ENCODE measurements at places on chromosomes 13 and 19.

- DNase-seq = no peak
These were observed 4.1 kb downstream of the UBXN6 start for GRCh38 chr19:4453232-4454179.

GRCh38 chr19:33290082-33290815 lies 12.1 kb downstream of the CEBPA start:
- DNase-seq = no peak

DNA sequence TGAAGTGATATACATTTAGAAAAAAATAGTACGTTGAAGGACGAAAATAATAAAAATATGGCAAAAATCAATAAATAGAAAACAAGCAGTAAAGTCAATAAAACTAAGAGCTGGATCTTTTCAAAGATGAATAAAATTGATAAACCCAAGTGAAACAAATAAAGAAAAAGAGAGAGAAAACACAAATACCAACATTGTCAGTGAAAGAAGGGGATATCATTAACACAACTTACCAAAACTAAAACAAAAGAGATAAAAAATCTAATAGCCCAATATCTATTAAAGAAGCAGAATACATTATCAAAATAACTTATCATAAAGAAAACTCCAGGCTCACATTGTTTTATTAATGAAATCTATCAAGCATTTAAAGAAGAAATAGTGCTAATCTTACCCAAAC lies 675.1 kb downstream of the UQCRFS1 start:
- DNase-seq = no peak

DNA sequence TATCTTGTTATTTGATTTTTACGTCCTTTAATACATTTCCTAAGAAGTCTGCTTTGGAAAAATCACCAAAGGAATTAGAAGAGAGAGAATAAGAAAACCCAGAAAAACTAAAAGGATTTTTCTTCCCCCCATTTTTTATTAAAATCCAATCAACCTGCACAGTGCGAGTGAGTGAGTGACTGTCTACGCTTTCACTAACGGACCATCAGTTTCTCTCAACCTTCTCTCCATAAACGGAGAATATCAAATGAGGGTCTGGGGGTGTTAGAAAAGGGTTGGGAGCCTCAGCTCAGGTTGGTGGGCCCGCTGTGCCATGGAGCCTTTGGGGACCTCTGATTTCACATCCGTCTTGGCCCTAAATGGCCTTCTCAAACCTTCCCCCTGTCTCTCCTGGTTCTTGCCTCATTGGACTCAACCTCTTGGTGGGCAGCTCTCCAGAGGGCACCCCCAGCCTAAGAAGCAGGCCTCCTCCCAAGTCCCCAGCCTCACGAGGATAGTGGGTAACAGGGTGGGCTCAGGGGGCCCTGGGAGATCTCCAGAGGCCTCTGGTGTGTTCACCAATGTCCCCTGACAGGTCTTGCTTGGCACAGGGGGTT lies 763 bp upstream of the LRP3 start:
- DNase-seq = no peak

DNA sequence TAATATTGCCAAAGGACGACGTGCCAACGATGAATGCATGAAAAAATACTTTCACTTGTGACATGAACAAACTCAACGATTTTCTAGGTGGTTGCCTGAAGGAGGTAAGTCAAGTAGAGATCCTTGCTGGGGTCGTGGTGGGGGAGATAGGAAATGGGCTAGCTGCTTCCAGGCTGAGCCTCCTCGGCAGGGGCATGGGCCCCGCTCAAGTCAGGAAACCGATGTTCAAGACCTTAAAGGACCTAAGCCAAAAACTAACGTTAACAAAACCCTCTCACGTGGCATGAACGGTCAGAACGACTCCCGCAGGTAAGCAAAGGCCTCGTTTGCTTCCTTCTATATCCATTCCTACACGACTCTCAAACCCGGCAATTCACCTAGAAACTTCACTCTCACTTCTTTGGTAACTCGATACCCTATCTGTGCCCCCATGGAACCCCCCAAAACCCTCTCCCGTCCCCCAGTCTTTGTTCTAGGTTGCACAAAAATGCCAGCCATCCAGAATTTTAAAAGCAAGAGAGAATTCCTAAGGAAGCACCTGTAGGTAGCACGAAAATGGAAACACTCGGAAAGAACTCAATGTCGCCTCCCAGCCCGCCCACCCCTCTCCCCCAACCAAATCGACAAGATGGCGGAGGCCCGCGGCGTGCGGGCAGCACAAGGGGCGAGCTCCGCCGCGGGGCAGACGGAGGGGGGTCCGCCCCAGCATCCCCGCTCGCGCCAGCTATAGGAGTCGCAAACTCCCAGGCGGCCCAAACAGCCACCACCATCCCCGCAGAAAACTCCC lies 13.6 kb downstream of the ACP4 start:
- DNase-seq = no peak
